ENCODE measurements at places on chromosomes 7 and 10.
A peak's percentile ranks its signal among the peaks of the same experiment; 100 is the strongest.

DNA sequence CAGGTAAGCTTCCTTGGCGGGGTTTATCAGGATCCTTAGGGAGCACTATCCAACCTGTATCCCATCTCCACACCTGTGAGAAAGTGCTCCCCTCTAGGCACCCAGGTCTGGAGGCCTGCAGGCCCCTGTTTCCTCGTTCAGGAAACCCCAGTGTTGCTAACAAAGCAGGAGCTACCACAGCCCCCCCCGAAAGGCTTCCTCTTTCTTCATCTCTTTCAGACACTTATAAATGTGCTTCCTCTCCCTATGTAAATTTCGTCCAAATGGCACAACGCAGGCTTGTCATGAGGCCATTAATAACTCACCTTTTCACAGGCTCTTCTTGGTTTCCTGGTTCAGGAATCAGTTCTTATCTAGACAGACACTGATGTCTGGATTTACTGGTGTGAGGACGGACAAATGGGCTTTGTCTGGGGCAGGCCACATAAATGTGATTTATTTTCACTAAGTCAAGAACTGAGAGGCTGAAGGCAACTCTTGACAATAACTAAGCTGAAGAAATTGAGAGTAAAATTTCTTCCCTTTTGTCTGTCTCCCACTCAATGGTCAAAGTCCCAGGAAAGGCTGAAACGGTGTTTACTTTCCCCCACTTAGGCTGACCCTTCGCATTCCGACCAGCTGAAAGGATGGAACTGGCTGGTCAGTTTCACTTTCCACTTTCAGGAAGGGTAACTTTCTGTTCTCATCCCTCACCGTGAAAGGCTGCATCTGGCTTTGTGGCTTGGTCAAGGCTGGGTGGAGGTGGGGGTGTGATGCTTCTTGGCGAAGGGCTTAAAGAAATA lies 46.8 kb downstream of the PIK3AP1 start:
- no peak for DNase-seq

DNA sequence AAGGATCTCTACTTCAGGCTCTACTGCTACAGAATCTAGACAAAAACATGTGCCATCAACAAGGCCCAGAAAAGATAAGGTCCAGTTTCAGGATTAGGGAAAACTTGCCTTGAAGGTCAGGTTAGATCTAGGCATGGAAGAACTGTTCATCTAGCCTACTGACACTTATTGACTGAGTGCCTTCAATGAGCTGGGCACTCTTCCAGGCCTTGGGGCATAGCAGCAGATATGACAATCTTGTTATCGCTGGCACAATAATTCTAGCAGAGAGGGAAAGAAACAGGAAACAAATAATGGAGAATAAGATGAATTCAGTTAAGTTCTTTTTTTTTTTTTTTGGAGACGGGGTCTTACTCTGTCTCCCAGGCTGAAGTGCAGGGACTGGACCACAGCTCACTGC lies 71.6 kb downstream of the ADCYAP1R1 start:
- DNase-seq = no peak

GRCh38 chr10:79025199-79025832 lies 43.5 kb upstream of the ZMIZ1 start:
- DNase-seq = peak; percentile 50

GRCh38 chr10:110742801-110743200 lies 98.7 kb downstream of the RBM20 start:
- DNase-seq = no peak

DNA sequence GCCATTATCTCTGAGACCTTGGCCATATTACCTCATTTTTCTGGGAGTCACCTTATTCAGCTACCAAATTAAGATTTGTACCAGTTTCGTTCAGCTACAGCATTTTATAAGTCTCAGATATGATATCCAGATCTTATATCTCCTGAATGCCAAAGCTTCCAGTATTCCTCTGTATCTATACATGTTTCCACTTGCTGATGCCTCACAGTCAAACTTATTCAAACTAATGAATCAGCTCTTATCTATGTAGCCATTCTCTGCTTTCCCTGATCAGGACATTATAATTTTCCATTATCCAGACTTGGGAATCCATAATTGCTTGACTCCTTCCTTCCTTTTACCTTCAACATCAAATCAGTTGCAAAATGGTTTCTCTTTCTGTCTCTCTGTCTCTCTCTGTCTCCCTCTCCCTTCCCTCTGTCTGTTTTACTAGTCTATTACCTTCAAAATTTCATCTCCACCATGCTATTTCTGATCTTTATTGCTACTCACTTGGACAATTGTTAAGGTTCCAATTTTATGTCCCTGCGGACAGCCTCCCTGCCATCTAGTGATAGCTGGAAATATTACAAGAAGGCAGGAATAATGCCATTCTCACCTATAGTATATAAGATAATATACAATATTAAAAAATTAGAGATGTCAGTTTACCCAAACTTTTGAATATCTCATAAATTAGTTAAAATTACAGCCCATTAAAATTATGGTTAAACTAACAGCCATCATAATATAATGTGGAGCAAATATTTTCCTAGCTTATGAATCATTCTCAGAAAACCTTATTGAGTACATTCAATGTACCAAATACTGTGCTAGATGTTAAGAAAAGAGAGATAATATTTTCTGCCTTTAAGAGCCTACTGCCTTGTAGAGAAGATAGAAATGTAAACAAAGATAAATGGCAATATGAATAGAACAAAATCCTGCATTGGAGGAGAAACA lies 89.8 kb downstream of the PCLO start:
- no peak for DNase-seq

DNA sequence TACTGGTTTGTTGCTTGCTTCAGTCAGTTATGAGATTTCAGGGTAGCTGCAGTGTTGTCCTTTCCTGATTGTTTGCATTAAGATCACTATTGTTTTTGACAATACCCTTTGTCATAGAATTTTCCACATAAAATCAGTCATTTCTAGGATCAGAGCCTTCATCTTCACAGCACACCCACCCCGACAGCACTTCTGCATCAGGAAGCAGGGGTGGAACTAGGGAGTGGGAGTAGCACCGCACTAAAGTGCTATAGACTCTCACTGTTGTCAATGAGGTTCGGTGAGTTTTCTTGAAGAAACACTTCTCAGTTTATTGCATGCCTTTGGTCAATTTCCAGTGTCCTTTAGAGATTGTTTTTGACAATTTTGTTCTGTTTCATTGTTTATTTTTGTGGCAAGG lies 632.5 kb downstream of the AUTS2 start:
- no peak for DNase-seq

GRCh38 chr7:20435305-20435704 lies 104.6 kb downstream of the ITGB8 start:
- no peak for DNase-seq

- DNase-seq = no peak
Measured at GRCh38 chr7:19290968-19291367, 145.7 kb upstream of the FERD3L start.

DNA sequence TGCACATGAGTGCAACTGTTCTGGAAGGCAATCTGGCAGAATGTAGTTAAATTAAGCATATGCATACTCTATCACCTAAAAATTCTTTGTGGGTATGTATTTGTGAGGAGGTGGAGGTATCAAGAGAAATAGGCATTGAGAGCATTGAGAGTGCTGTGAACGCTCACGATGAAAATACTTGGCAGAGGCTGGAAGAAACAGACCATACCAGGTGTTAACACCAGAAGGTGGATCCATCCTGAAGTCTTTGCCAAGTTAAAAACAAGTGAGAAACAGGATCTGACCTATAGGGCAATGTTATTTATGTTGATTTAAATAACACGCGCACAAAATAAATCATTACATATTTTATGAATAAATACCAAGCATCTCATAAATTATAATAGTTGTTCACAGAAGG lies 311.6 kb downstream of the PCLO start:
- DNase-seq = no peak

GRCh38 chr7:2508327-2509215 lies 11.0 kb upstream of the LFNG start:
- peak; percentile 83 for DNase-seq

GRCh38 chr7:71470830-71471229 lies 338.9 kb downstream of the GALNT17 start:
- DNase-seq = no peak

- DNase-seq = no peak
Measured at GRCh38 chr7:272108-272615, 17.8 kb upstream of the FOXL3 start.

DNA sequence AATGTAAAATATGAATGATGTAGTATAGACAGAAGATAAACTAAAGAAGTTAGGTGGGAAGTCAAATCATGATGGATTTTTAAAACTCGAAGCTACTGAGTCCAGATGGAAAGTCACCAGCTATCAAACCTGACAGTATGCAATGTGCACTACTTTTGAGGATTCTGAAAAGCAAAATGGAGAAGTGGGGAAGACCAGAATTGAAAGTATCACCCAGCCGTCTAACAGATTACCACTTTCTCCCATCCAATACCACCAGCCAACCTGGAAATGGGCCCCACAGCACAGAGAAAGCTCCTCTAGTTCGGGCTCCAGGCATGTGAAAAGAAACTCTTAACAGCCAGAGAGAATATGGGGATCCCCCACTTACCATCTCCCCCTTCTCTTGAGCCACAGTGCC lies 67.9 kb upstream of the SRRM3 start:
- no peak for DNase-seq

DNA sequence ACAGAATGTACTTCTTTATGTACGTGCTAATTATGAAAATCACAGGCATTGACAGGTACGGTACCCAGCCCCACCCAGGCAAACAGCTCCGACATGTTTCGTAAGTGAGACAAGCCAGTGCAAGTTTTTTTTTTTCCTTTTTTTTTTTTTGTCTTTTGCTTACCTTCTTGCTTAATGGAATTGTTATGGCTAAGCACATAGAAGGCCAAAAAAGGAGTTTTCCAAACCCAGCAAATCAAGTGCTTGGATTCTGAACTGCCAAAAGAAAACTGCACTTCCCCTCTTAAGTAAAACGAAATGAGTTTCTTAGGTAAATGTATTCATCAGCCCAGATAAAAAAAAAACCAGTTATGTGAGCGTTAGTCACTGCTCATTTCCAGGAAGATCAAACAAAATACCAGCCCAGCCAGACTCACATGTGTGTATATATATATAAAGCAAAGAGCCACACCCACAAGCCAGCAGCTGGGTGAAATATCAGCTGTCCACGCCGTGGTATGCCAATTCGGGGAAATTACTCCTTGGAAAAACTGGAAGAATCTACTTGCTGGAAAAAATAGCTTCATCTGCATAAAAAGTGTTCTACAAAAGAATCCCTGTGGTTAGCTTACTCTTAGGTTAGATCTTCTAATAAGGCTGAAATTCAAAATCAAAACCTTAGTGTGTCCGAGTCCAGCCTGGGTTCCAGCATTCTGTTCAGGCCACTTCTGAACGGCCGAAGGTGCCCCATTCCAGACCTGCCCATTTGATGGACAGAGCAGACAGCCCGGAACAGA lies 8.0 kb downstream of the KLF6 start:
- DNase-seq = peak; percentile 71

DNA sequence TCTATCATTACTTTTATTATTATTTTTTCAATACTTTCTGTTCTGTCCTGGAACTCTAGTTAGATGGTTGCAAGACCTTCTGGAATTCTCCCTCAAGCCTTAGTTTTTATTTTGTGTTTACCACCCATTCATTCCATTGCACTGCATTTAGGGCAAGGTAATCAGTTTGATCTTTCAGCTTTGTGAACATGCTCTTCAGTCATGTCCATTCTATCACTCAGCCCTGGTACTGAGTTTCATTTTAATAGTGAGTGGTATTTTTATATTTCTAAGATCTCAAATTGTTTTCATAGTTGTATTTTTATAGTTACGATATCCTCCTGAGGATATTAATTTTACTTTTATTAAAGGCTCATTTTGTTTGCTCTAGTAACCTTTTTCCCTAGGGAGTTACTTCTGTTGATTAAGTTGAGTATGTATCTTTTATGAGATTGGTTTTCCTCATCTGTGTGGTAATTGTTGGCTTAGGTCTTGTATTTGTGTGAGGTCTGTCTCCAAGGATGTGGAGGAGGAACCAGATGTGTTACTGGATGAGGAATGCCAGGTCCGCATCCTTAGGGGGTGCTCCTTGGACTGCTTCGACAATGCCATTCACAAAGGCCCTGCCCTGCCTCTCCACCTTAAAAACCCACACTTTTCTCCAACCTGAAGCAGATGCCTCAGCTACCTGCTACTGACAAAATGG lies 46.7 kb upstream of the RAB18 start:
- no peak for DNase-seq

GRCh38 chr10:123158682-123159081 lies 4.5 kb downstream of the BUB3 start:
- DNase-seq = no peak

DNA sequence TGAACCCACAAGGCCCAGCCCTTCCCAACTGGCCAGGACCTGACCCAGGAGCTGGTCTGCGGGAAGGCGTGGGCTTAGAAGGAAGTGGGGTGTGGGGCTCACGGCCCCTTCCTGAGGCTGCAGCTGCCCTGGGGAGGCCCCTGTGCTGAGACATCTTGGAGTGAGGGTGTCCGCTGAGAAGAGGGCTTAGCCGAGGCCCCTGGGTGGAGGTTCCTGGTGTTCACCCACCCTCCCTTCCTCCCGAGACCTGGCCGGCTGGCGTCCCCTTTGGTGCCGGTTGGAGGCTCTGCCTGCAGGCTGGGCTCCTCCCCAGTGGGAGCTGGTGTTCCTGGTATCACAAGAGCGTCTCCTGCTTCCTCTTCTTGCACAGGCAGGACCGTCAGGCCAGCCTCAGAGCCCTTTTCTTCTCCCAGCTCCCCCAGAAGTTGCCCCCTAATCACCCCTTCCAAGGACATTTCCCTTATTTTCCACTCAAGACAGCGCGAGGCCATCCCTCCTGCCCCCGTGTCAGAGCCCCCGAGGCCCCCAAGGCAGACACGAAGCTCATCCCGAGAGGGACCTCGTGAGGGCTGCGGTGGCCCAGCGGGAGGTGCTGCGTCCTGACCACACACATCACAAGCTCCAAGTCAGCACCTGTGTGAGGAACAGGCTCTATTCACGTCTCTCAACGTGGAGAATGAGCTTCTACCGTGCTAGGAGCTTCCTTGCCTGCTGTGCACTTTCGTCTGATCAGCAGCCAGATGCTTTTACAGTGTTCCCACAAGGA lies 25.1 kb upstream of the FAM20C start:
- peak; percentile 17 for DNase-seq

DNA sequence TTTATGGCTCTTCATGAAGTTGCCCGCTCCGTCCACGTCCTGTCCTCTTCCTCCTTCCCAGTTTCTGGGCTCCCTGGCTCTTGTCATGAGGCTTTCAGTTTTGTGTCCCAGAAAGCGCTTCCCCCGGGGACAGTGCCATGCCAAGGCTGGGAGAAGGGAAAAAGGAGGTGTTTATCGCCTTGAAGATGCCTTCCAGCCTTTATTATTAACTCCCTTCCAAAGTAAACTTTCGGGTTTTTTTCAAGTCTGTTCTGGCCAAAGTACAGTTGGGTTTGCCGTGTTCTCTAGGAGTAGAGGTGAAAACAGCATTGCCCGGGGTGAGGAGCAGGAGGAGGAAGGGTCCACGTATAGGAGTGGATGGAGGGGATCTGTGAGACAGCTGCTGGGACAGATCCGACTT lies 117.2 kb downstream of the CUX1 start:
- DNase-seq = no peak

DNA sequence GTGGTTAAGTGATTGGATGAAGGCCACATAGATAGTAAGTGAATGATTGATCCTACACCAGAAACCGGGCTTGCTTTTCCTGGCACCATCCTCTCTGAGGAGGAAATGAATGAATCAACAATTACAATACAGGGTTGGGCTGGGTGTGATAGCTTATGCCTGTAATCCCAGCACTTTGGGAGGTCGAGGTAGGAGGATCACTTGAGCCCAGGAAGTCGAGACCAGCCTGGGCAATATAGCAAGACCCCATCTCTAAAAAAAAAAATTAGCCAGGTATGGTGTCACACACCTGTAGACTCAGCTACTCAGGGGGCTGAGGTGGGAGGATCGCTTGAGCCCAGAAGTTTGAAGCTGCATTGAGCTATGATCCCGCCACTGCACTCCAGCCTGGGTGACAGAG lies 111.5 kb downstream of the COL26A1 start:
- DNase-seq = no peak

- no peak for DNase-seq
Measured at GRCh38 chr7:12199363-12199762, 11.7 kb upstream of the TMEM106B start.

All from CD4-positive, alpha-beta T cell treated with Interleukin-4 for 1 hour (primary cell).